ENCODE measurements at places on chromosomes 5 and 9.

GRCh38 chr9:104329245-104329644, 174.8 kb upstream of the OR13F1 start:
- DNase-seq = no peak

- DNase-seq = no peak
Measured at GRCh38 chr9:17799369-17799768, 220.5 kb downstream of the SH3GL2 start.

- no peak for DNase-seq
Measured at GRCh38 chr5:81740758-81741157, 10.1 kb downstream of the SSBP2 start.

DNA sequence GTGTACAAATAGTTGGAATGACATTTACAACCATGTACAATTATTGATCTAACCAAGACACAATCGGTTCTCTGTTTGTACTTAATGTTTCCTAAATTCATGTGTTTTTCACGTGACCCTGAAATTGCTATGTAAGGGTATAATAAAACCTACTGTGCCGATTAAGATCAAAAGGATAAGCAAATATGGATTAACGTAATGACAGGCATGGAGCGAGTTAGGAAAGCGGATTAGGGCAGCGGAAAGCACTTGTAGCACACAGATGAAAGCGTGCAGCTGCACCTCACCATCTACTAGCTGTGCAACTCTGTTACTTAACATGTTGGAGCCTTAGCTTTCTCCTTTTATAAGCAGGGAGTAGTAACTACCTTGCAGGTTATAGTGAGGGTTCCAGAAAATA, 38.3 kb upstream of the ZFYVE16 start:
- no peak for DNase-seq

GRCh38 chr5:132979367-132979940, 16.0 kb upstream of the AFF4 start:
- DNase-seq = no peak

GRCh38 chr9:27473111-27473529, 51.0 kb upstream of the IFNK start:
- no peak for DNase-seq

- no peak for DNase-seq
Measured at GRCh38 chr5:157778121-157778805, 34.8 kb downstream of the LSM11 start.

GRCh38 chr5:56543441-56544388, 271.6 kb upstream of the MAP3K1 start:
- DNase-seq = no peak

DNA sequence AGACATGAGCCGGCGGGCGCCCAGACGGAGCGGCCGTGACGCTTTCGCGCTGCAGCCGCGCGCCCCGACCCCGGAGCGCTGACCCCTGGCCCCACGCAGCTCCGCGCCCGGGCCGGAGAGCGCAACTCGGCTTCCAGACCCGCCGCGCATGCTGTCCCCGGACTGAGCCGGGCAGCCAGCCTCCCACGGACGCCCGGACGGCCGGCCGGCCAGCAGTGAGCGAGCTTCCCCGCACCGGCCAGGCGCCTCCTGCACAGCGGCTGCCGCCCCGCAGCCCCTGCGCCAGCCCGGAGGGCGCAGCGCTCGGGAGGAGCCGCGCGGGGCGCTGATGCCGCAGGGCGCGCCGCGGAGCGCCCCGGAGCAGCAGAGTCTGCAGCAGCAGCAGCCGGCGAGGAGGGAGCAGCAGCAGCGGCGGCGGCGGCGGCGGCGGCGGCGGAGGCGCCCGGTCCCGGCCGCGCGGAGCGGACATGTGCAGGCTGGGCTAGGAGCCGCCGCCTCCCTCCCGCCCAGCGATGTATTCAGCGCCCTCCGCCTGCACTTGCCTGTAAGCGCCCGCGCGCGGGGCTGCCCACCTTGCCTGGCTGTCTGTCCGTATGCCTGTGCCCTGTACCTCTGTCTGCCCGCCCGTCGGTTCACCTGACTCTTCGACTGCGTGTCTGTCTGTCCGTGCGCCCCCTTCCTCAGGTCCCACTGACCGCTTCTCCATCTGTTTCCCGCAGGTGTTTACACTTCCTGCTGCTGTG, 412 bp downstream of the FGF18 start:
- DNase-seq = no peak

DNA sequence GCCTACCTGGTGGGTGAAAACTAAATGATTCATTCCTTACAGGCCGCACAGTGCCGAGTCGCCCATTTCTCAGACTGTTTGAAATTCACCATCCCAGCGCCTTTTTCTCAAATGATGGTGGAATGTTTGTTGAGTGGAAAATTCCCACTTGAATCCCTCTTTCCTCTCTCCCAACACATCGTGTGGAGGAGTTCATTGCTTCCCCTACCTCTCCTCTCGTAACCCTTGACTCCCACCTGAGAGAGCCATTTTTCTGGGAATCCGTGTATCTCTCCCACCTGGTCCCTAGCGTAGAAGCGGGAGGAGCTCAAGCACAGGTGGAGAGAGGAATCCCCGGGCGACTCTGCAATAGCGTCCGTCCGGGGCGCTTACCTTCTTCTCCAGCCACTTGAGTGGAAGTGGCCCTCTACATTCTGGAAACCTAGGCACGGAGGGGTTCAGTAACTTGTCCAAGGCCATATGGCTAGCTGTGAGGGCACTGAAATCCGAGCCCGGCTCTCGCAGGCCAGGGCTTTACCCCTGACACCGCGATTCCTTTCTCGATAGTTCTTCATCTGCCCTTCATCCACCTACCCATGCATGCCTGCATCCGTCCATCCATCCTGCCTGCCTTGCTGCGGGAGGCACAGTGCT, 683 bp downstream of the OSMR start:
- no peak for DNase-seq

DNA sequence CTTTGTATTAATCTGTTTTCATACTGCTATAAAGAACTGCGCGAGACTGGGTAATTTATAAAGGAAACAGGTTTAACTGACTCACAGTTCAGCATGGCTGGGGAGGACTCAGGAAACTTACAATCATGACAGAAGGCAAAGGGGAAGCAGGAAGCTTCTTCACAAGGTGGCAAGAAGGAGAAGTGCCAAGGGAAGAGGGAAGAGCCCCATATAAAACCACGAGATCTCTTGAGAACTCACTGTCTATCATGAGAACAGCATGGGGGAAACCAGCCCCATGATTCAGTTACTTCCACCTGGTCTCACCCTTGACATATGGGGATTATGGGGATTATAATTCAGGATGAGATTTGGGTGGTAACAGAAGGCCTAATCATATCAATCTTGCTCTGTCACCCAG, 60.9 kb upstream of the CHD1 start:
- DNase-seq = no peak

DNA sequence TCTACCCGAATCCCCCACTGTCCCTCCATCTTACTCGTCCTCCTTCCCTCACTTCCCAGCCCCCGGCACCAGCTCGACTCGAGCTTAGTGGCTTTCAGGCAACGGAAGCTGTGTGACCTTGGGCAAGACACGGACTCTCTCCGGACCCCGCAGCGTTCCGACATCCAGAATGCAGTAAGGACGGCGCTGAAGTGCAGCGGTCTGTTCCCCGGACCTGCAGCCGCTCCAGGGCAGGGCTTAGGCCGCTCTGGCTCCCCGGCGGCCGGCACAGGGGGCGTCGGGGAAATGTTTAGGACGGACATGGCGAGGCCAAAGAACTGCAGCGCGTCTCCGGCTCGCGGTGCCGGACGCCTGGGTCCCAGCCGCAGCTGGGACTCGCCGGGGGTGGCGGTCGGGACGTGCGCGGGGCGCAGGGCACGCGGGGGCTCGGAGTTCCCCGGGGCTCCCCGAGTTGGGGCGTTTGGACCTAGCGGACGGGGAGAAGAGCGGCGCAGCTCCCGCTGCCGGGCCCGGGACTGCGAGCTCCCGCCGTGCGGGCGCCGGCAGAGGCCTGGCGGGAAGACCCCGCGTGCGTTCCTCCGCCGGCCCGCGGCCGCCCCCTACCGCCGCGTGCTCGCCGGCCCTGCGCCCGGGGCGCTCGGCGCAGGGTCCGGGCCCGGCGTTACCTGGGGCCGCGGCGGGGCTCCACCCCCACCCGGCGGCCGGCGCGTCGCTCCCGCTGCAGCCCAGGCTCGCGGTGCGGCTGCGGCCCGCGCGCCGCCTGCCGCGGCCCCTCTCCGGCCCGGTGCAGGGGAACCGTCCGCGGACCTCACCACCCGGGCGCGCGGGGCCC, 5.6 kb upstream of the RNF44 start:
- no peak for DNase-seq

DNA sequence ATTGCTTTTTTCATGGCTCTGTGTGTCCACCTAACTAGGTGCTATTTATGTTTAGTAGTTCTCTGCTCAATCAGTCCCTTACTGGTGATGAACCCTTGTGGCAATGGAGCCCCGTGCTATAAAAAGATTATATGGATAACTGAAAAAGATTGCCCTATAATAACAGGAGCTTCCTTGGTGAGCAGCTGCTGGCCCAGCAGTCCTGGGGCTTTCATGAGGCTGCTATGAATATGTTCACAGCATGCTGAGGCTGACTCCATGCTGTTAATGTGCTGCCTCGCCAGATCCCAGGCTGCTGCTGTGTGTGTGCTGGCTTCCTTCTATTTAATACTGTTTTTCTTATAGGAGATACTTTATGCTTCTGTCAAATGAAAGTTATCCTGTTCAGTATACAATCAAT, 357.5 kb downstream of the TAF11L14 start:
- DNase-seq = no peak

DNA sequence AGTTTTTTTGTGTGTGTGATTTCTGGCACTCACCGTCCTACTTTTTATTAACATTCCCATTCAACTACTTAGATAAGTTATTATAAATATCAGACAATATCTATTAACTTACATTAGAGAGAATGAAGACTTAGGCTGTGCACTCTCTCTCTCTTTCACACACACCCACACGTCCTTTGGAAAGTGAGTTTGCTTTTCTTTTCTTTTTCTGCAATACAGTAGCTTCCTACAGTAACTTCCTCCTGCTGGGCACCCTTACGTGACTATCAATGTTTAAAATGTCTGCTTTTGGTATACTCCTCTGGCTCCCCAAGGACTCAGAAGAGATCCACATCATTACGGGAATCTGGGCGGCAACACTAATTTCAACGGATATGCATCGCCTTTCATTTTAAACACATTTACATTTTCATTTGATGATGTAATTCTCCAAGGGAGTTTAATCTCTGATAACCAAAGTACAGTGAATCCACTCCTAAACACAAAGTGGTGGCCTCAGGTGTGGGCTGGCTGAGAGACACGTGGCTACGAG, 179.5 kb downstream of the MAPKAP1 start:
- no peak for DNase-seq

GRCh38 chr9:98173181-98173580, 19.3 kb downstream of the CORO2A start:
- no peak for DNase-seq

DNA sequence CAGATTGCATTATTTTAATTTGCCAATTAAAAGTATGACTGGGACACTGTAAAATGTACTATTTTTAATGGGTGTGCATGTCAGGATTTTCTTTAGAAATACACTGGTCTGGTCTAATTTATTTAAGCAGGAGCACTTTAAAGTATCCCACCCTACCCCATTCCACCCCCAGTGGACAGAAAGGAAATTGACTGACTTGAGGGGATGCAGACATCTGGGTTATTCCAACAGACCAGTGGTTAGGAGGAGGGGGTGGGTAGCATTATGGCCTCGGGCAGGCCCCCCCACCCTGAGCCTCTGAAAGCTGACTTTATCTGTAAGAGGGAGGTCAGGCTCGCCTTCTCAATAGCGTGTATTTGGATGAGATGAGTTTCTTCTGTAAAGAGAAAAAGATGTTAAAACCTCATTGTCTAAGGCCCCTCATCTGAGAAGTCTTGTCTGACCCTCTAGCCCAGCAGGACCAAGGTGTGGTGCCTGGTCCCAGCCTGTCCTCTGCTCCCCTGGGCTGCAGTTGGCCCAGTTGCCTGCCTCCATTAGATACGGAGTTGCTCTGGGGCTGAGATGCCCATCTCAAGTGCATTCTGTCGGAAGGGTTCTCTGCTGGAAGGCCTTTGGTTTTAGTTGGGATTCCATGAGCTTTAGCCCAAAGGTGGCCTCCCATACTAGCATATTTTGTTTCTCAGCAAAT, 4.4 kb downstream of the HNRNPAB start:
- no peak for DNase-seq

- DNase-seq = no peak
Measured at GRCh38 chr9:89941875-89942274, 337.1 kb downstream of the GADD45G start.

DNA sequence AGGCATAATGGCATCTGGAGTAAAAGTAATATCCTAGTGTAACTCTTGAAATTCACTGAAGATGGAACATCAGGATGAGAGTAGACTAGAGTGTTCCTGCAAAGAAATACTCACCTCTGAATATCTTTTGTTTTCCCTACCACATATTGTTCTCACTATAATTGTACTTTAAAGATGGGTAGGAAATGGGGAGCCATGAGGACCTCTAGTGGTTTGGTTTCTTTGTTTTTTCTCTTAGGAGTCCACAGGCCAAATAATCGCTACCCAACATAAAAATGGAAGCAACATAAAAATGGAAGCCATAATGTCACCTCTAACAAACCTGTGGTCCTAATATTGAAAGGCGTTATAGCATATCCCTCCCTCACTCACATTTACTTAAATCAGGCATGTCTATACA, 2375.8 kb downstream of the MAT2B start:
- no peak for DNase-seq

- DNase-seq = no peak
Measured at GRCh38 chr9:123514766-123515165, 158.8 kb downstream of the CRB2 start.

- DNase-seq = no peak
Measured at GRCh38 chr9:77183581-77183980, 6.2 kb downstream of the VPS13A start.
